ENCODE measurements at places on chromosomes 11 and 22.

- DNase-seq = no peak
These were observed 5.2 kb upstream of the TNFRSF13C start for GRCh38 chr22:41931701-41932269.

- no peak for DNase-seq
These were observed 15.8 kb downstream of the IL17RA start for GRCh38 chr22:17100621-17101020.

GRCh38 chr11:66912911-66913310 is 45.3 kb downstream of the PC start:
- DNase-seq = no peak

- no peak for DNase-seq
These were observed 13.8 kb downstream of the TRIOBP start for GRCh38 chr22:37710675-37711074.

- no peak for DNase-seq
These were observed 6.8 kb upstream of the SUN2 start for GRCh38 chr22:38762551-38762983.

- no peak for DNase-seq
These were observed 702 bp downstream of the BIRC2 start for GRCh38 chr11:102347462-102348370.

DNA sequence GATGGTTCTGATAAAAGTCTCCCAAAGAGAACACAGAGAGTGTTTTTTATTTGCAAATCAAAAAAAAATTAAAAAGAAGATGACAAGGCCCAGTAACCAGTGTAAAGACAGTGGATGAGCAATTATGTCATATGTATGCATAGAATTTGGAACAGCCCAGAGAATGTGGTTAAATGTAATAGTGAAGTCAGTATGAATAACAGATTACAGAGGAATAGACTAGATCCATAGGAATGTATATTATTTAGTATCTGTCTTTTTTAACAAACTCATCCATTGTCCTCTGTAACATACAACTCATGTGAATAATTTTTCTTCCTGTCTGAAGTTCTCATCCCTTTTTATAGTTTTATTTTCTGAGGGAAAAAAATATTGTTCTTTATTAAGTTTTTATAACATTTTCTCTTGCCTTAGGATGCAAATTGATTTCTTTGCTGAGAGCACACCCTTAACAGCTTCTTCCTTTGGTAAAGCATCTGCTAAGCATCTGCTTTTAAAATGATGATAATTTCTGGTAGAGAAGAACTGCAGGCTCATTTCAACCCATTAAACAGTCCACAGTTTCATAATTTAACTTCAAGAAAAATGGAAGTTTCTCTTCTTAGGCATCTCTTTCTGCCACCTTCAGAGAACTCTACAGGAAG is 266.5 kb upstream of the MTNR1B start:
- no peak for DNase-seq

- DNase-seq = no peak
These were observed 25.6 kb upstream of the ZDHHC13 start for GRCh38 chr11:19091366-19091765.

GRCh38 chr11:118442301-118442700 is 6.0 kb downstream of the KMT2A start:
- no peak for DNase-seq

GRCh38 chr11:118221419-118221818 is 3.4 kb downstream of the JAML start:
- DNase-seq = no peak

GRCh38 chr22:28207281-28208030 is 288.4 kb upstream of the PITPNB start:
- DNase-seq = no peak

GRCh38 chr11:43222215-43222614 is 89.6 kb upstream of the API5 start:
- no peak for DNase-seq

GRCh38 chr22:23246982-23247766 is 66.9 kb downstream of the BCR start:
- no peak for DNase-seq

DNA sequence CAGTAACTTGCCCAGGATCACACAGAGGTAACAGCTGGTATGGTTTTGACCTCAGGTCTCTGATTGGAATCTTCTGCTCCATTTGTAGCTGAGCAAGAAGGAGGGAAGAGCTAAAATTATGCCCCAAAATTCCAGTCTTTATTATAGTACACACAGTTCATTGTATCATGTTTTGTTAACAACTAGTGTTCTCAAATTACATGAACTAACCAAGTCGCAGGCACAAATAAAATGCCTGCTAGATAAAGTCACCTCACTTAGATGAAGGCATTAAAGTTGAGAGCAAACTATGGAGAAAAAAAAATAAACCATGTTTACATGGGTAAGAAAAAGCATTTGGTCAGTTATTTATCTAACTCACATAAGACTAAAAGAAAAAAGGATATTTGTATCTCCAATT is 58.8 kb downstream of the PDGFD start:
- DNase-seq = no peak

DNA sequence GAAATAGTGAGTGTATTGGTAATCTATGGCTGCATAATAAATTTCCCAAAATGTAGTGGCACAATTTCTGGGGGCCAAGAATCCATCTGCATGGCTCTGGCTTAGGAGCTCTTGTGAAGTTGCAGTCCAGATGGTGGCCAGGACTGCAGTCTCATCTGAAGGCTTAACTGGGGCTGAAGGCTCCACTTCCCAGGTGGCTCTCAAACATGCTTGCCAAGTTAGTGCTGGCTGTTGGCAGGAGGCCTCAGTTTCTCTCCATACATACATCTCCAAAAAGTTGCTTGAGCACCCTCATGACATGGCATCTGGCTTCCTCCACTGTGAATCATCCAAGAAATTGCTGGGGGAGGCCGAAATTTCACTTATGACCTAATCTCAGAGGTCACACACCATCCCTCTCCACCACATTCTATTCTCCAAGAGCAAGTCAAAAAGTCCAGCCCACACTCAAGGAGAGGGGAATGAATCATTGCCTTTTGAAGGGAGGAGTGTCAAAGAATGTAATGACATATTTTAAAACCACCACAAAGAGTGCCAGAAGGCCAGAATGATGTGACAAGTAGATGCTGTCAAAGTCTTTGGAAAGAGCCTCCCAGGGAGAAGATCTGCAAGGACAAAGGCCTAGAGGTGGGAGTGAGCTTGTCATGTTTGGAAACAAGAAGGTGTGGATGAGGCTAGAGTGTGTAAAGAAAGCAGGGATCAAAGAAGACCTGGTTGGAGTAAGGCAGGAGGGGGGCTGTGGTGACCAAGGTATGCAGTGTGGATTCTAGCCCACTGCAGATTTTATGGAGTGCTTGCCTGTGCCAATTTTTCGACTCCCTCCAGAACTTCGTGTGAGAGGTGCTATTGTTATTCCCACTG is 566.2 kb downstream of the MIAT start:
- DNase-seq = no peak

GRCh38 chr11:19723572-19724342 is 11.1 kb downstream of the NAV2 start:
- no peak for DNase-seq

DNA sequence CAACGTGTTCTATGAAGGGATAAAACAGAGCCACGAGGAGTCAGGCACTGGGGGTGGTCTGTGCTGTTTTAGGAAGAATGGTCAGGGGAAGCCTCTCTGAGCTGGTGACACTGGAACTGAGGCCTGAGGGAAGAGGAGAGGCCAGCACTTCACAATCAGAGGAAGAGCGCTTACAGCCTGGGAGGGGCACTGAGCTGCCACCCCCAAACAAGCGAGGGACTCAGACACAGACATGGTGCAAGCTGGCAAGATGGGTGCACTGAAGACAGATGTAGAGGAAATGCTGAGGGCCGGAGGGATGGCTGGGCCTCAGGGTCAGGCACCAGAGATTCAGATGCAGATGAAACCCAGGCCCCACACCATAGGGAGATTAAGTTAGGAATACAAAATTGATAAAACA is 40.0 kb upstream of the TP53I11 start:
- no peak for DNase-seq

DNA sequence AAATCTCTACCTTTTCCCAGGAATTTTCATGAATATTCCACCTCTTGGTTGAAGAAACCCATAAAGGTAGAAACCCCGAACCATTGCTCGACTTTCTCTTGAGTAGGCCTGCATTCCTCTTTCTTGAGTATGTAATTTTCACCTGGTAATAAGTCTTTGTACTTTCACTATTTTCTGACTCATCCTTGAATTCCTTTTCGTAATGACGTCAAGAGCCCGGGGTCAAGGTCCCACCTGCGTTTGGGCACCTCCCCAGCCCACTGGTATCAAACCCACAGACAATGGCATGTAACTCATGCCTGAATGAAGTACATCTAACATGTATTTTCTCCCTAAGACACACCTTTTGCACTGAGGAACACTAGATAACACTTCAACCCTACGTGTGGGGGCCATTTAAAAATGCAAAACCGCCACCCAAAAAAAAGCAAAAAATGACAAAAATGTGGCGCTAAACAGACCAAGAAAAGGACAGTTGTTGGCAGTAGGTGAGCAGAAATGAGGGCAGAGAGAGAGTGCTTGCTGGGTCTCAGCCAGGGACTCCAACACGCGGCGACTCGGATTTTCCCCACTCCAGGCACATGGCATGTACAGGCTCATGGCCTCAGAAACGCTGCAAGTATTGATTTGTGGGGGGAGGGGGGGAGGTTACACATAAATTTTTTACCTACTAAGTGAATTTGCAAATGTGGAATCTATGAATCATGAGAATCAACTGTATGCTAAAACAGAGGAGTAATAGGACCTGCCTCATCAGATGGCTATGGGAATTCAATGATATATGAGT is 4.1 kb upstream of the C11orf24 start:
- no peak for DNase-seq

GRCh38 chr11:45082744-45083543 is 63.5 kb upstream of the PRDM11 start:
- DNase-seq = no peak

- DNase-seq = no peak
These were observed 3.5 kb downstream of the OR5P2 start for GRCh38 chr11:7793233-7793632.

GRCh38 chr22:35542157-35542938 is 1.7 kb downstream of the RASD2 start:
- no peak for DNase-seq

DNA sequence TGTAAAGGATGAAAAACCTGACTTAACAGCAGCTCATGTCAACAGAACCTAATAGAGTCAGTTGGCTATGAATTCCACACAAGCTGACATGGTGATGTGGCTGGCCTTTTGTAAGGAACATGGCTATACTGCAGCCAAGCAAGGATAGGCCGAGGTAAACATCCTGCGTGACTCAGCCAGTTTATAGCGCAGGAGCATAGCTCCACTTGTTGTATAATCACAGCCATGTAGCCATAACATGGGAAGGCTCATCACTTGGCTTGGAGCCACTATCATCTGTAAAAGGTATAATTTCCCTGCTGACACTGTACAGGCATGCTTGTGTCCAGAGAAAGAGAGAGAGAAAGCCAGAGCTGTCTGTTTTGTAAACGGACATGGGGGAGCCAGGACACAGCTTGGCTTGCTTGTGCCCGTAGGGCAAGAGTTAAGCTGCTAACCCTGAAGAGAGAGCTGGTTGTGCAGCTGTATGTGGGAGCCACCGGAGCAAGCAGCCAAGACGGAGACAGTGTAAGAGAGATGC is 104.4 kb upstream of the PLET1 start:
- DNase-seq = no peak

- no peak for DNase-seq
These were observed 58.1 kb downstream of the LINC01488 start for GRCh38 chr11:69539416-69540117.

DNA sequence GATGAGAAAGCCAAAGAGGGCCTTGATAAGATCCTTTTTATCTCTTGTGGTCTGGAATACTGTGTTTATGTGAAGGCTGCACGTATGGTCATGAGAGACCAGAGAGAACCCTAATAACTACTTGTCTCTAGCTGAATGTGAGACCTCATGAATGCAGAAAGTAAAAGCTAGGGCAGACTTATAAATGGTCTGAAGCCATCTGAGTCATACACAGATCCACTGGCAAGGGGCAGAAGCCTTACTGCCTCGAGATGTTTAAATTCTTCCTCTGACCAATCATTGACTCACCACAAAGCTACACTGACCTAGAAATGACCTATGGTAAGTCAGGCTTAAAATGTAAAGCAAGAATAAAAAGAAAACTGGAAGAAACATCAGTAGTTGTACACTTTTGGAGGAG is 22.7 kb upstream of the OR4B1 start:
- DNase-seq = no peak
